ENCODE measurements at places on chromosomes 6 and 20.

GRCh38 chr6:34343806-34344205 is 48.7 kb downstream of the NUDT3 start:
- DNase-seq: no peak

GRCh38 chr6:148203970-148204369 is 138.7 kb upstream of the SASH1 start:
- peak; percentile 71 for DNase-seq

DNA sequence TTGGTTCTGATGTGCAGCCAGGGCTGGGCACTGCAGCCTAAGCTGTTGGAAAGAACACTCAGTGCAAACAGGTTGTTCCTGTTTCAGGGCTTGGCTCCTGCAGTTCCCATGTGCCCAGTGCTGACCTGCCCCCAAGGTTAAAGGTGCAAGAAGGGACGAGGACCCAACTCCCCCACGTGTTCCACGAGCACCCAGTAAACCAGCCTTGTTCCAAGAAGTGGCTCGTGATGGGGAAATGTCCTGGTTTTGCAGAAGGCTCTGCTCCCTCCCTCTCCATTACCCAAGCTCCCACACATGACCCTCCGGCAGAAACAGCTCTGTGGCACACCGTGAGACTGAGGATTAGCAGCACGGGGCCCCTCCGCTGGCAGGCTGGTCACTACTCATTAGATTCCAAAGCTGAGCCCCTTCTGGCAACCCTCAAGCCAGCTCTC is 9.4 kb downstream of the ACSS1 start:
- DNase-seq: no peak

DNA sequence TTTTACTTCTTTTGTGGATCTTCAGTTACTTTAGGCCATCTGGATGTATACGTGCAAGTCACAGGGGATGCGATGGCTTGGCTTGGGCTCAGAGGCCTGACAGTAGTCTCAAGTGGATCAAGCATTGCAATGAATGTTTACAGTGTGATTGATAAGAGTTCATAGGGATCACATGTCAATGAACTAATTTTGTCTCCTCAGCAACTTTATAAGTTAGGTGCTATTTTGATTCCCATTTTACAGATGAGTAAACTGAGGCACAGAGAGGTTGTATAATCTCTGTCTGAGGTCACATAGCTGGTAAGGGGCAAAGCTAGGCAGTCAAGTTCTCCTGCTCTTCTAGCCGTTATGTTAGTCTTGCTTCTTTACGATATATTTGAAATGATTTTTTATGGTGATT is 13.5 kb downstream of the MEI4 start:
- no peak for DNase-seq

GRCh38 chr6:50180646-50181045 is 130.9 kb upstream of the DEFB112 start:
- no peak for DNase-seq

DNA sequence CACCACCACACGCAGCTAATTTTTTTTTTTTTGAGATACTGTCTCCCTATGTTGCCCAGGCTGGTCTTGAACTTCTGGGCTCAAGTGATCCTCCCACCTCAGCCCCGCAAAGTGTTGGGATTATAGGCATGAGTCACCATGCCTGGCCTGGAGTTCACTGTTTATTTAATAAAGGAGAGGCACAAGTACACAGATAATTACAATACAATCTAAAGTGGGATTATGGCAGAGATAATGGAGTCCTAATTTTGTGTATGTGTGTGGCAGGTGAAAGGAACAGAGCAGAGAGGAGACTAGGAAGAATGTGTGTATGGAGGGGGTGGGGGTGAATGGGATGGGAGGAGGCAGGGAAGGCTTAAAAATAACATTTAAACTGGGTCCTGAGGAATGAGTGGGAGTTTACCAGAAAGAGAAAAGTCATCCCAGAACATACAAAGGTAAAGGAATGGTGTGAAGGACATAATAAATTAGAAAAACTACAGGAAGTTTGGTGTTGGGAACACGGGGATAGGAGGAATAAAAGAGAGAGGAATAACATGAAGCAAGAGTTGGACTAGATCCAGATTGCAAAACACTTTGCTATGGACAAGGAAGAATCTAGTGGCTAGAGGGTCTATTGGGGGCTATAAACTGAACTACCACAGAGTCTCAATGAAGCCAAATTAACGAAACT is 4.4 kb downstream of the NCOA5 start:
- peak; percentile 48 for DNase-seq

DNA sequence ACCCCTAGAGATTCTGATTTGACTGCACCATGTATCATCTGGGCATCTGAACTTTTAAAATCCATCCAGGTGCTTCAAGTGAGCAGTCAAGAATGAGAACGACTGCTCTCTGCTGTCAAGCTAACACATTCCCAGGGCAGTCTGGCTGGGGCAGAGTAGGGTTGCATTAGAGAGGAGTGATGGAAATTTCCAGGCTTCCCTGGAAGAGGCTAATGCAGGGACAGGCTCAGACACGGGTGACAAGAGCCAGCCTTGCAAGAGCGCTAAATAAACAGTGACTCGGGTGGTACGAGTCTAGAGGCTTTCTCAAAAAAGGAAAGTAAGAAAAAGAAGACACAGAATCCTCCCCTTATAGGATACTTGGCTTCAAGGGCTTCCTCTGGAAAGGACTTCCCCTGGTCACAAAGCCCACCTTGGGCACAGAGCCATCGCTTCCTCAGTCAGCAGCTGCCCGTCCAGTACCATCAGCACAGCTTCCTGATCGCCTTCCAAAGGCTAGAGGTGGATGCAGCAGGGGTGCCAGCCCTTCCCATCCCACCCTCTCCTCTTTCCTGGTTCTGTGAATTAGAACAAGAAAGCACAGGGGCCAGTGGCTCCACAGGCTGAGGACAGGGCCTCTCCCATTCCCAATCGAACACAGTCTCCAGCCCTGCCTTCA is 177.4 kb upstream of the RREB1 start:
- DNase-seq: no peak

- DNase-seq: peak; percentile 12
Observed at GRCh38 chr6:101146389-101146788, 247.1 kb upstream of the GRIK2 start.

GRCh38 chr6:13355999-13356785 is 27.9 kb upstream of the TBC1D7 start:
- no peak for DNase-seq

GRCh38 chr20:1105599-1106194 is 12.7 kb upstream of the PSMF1 start:
- DNase-seq: no peak

- peak; percentile 30 for DNase-seq
Observed at GRCh38 chr6:26367114-26367513, 2.1 kb downstream of the BTN3A2 start.

Data from GM23248 (cell line).